GM12865 (cell line): ENCODE measurements at places on chromosomes 5 and 9.

DNA sequence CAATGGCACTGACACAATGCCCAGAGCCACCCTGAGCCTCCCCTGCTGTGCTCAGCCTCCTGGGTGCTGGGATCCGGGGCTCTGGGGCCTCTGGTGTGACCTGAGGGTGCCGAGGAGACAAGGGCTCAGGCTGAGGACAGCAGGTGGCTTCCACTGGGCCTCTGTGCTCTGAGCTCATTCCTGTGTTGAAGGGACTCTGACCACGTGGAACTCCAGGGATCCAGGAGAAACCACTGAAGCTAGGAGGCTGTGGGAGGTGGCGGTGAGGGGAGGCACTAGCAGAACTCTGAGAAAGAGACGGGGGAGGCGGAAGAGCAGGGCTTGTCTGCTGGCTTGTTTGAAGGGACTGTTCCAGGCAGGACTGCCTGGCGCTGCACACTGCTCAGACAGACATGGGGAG lies 318.7 kb upstream of the IRX1 start:
- no peak for DNase-seq

DNA sequence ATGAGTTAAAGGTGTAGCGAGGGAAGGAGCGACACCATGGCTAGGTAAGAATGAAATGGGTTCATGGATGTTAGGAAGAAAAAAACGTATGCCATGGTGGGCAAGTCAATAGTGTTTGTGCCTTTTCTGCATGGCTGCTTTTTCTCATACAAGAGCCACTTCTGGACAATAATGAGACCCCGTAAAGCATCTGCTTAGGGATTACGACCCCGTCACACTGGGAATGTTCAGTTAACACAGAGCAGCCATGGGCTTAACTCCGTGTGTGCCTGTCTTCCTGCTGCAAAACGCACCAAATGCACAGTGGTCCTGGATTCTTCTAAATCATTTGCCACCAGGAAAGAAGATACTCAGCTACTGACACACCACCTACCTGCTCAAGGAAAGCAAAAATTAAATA lies 81.8 kb downstream of the NFIB start:
- no peak for DNase-seq

- no peak for DNase-seq
These were observed 44.3 kb downstream of the TNFSF15 start for GRCh38 chr9:114761523-114761922.

DNA sequence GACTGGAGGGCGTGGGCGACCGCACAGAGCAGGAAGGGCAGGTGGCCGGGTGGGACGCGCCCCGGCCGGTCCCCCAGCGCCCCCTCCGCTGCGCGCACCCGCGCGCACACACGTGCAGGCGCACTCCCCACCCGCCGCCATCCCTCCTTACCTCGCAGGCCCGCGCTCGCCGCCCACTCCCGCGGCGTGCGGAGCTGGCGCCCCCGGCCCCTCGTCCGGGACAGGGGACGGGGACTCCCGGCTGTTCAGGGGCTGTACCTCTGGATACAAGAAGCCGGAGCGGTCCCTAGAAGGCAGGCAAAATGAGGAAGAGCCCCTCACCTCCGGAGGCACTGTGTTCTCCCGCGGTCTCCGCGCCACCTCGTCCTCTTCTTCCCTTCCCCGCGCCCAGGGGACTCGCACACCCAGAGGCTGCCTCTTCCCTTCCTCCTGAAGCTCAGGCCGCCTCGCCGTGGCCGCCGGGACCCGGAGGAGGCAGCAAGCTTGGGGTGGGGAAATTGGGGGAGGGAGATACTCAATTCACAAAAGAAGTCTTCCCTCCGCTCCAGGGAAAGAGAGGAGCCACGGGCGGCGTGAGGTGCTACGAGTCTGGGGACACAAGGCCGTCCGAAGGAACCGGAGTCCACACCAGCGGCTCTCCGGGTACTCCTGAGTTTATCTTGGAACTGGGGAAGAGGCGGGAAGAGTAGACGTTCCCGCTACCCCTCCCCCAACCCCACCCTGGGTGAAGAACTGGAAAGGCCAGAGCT lies 1.4 kb upstream of the GABRB2 start:
- DNase-seq: peak; percentile 30

DNA sequence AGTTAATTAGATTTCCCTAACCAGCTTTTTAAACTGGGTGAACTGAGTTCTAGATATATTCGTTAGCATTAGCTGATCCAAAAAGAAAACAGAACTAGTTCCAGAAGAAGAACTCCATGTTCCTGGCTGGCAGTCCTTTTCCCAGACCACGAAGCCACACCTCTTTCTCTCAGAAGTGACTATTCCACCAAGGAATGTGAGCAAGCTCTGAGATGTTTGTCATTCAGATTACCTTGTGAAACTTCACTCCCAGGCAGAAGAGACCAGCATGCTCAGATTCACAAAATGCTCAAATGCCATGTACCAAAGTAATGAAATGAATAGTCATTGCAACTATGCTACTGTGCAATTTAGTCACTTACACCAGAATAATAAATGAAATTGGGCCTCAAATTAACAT lies 4.4 kb upstream of the SSBP2 start:
- no peak for DNase-seq

GRCh38 chr9:106218854-106219253 lies 524.5 kb downstream of the TMEM38B start:
- peak; percentile 29 for DNase-seq

GRCh38 chr9:131887680-131888079 lies 147.8 kb upstream of the RAPGEF1 start:
- DNase-seq: peak; percentile 51

DNA sequence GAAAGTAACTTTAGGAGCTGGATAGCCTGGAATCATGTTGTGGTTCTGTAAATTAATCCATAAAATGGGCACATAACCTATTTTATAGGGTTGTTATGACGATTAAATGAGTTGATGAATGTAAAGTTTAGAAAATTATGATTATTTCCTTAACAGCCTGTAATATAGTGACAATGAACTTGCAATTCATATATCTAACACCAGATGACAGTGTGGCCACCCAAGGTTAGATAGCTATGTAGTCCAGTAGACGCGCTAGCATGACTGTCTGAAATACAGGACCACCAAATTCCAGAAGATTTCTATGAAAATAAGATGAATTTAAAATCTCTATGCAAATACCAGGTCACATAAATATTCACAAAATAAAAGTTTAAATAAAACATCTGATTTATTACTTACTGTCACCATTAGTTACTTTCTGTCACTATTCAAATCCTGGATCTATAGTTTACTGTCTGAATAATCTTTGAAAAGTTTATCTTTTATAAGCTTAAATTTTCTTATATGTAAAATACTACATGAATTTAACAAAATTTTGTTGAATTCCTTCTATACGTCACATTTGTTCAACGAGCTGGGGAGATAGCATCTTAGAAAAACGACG lies 26.1 kb upstream of the MACIR start:
- DNase-seq: peak; percentile 59
